ENCODE measurements at places on chromosomes 3 and 15. TPM values are rescaled to one million over a fixed set of nuclear protein-coding genes. Genes with fewer than 3 reads are reported as not detected.

The CHMP2B gene
- 36.8 TPM for total RNA-seq

GRCh38 chr3:13264468-13264795 lies 155.7 kb downstream of the NUP210 start:
- no peak overlapping the region for H3K27ac ChIP-seq
- DNase-seq, result no peak
- peaks cover 19% of the 10 kb centered on the region for H3K4me1 ChIP-seq
- no peak overlapping the region for H3K4me3 ChIP-seq
- H3K27me3 ChIP-seq, result peaks cover 3% of the 10 kb centered on the region

The TMEM212 gene
- not detected for total RNA-seq

The CD96 gene
- not detected for total RNA-seq
